Activated CD4-positive, alpha-beta T cell treated with anti-CD3 and anti-CD28 coated beads for 48 hours (primary cell): ENCODE measurements at places on chromosomes 1 and 21.

GRCh38 chr1:221234791-221235190 lies 355.5 kb downstream of the HLX start:
- DNase-seq = no peak

DNA sequence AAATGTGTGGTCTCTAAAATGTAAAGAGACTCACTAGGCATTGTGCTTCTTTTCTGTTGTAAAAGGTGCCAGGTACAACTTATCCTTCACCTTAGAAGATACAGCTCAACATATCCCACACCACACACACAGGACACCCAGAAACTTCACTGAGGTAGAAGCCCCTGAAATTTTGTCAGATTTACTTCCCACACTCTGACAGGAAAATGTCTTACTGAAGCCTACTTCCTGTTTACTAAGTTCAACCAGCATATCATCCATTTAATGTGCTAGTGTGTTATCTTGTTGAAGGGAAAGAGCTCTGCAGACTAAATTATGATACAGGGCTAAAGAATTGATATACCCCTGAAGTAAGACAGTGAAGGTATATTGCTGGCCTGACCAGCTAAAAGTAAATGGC lies 39.9 kb upstream of the INSL5 start:
- DNase-seq = no peak

GRCh38 chr1:3034728-3035562 lies 13.7 kb downstream of the ACTRT2 start:
- no peak for DNase-seq

GRCh38 chr1:18653916-18654315 lies 23.3 kb downstream of the PAX7 start:
- no peak for DNase-seq

DNA sequence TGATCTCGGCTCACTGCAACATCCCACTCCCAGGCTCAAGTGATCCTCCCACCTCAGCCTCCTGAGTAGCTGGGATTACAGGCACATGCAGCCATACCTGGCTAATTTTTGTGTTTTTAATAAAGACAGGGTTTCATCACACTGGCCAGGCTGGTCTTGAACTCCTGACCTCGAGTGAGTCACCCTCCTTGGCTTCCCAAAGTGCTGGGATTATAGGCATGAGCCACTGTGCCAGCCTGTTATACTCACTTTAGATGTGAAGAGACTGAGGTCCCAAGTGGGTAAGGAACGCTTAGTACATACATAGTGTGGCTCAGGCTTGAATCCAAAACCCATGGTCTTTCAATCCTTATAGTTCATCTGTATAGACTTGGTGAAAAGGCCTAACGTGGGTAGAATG lies 63.7 kb upstream of the EPS8L3 start:
- no peak for DNase-seq

- no peak for DNase-seq
Observed at GRCh38 chr1:178092878-178093493, 918 bp upstream of the RASAL2 start.

DNA sequence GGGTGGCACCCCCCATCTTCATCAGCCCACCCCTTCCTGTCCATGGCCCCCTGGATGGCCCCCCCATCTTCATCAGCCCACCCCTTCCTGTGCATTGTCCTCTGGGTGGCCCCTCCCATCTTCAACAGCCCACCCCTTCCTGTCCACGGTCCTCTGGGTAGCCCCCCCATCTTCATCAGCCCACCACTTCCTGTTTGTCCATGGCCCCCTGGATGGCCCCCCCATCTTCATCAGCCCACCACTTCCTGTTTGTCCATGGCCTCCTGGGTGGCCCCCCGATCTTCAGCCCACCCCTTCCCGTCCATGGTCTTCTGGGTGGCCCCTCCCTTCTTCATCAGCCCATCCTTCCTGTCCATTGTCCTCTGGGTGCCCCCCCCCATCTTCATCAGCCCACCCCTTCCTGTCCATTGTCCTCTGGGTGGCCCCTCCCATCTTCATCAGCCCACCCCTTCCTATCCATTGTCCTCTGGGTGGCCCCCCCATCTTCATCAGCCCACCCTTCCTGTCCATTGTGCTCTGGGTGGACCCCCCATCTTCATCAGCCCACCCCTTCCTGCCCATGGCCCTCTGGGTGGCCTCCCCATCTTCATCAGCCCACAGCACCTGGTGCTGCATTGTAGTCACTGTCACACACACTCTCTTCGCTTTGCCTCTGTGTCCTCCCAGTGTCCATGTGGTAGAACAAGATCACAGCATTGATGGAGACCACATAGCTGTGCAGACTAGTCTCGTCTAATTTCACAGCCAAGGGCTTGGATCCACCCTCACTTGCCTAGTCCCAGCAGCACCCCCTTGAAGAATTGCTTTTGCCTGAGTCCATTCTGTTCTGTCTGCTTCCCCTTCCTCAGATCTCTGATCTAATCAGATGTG lies 95.9 kb downstream of the PCBP3 start:
- DNase-seq = no peak

DNA sequence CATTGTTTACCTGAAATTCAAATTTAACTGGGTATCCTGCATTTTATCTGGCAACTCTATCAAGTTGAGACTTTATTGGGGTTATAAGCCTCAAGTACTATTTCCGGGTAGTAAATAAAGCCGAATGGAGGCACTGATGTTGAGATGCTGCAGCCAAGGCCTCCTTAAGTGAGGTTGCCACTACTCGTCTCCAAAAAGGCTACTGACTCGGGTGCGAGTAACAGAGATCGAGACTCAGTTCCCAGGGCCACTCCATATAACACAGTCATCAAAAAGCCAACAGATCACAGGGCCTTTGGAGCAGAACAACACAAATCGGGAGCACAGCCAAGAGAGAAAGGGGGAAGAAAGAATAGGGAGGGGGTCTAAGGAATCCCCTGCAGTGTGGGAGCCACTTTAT lies 524 bp downstream of the COPA start:
- DNase-seq = peak; percentile 9

DNA sequence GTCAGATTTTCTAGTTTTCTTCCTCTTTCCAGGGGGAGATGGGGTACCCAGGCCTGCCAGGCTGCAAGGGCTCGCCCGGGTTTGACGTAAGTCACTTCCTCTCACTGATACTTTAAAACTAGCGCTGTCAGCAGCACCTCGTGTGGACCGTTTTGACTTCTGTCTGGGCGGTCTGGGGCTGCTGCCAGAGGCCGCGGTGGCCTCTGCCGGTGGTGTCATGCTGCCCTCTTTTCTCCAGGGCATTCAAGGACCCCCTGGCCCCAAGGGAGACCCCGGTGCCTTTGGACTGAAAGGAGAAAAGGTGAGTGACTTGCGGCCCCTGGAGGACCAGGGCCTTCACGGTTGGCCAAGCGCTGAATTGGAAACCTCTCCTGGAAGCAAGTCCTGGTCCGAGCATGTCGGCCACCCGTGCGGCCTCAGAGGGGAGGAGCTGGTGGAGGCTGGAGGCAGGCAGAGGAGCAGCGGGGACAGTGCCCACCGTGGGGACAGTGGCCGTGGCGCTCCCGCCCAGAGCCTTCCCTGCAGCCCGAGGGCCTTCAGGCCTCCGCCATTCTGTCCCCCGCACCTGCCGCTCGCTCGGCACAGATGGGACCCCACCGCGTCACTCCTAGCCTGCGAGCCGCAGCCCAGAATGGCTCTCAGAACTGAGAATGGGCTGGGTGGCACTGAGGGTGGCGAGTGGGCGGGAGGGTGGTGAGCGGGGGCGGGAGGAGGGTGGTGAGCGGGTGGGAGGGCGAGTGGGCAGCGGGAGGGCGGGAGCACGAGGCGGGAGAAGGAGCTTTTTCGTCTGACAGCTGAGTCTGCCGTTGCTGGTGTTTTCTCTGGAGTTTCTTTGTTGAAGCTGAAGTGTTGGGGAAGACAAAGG lies 9.4 kb downstream of the COL6A1 start:
- DNase-seq = peak; percentile 1

GRCh38 chr1:26797627-26798026 lies 9.9 kb downstream of the PIGV start:
- DNase-seq = no peak

- DNase-seq = no peak
Observed at GRCh38 chr1:67880056-67880601, 46.9 kb upstream of the GNG12 start.

GRCh38 chr1:42973286-42973685 lies 14.6 kb upstream of the SLC2A1 start:
- no peak for DNase-seq

GRCh38 chr1:52706136-52706670 lies 8.1 kb upstream of the COA7 start:
- no peak for DNase-seq

DNA sequence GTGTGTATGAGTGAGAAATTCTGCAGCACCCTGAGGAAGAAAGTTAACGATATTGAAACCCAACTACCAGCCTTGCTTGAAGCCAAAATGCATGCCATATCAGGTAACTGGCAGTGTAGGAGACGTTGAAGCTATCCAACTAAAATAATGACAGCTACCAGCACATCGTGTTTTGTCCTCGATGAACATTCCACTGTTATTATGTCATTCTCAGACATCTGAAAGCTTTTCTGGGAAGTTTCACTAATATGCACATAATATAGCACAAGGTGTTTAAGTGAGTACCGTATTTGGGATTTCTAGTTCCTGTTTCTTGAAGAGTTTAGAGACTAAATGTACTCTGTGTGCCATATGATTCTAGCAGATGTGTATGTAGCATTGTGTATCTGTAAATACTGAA lies 173.5 kb downstream of the DISC1 start:
- DNase-seq = no peak

GRCh38 chr21:43361493-43362296 lies 65.2 kb downstream of the SIK1 start:
- DNase-seq = peak; percentile 46

- no peak for DNase-seq
Observed at GRCh38 chr1:207628776-207629175, 16.2 kb upstream of the CR1L start.
